ENCODE measurements at places on chromosomes 6 and 20.

- no peak for DNase-seq
Measured at GRCh38 chr20:9068233-9068801, 570 bp upstream of the PLCB4 start.

GRCh38 chr6:53568776-53569616 is 24.1 kb upstream of the GCLC start:
- no peak for DNase-seq

GRCh38 chr6:52016915-52017748 is 70.3 kb downstream of the PKHD1 start:
- no peak for DNase-seq

DNA sequence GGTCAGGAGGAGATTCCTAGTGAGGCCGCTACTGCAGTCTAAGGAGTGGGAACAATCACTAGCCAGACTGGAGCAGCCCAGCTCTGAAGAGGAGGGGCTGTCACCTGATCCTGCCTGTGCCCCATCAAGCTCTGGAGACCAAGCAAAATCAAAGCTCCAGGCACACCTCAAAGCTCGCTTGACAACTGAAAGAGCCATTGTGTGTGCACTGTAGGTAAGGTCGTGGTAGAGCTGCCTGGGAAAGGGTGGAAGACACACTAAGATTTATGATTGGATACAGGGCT is 58.2 kb downstream of the CSE1L start:
- DNase-seq, result no peak

GRCh38 chr6:47200536-47201334 is 109.0 kb downstream of the TNFRSF21 start:
- DNase-seq, result no peak

DNA sequence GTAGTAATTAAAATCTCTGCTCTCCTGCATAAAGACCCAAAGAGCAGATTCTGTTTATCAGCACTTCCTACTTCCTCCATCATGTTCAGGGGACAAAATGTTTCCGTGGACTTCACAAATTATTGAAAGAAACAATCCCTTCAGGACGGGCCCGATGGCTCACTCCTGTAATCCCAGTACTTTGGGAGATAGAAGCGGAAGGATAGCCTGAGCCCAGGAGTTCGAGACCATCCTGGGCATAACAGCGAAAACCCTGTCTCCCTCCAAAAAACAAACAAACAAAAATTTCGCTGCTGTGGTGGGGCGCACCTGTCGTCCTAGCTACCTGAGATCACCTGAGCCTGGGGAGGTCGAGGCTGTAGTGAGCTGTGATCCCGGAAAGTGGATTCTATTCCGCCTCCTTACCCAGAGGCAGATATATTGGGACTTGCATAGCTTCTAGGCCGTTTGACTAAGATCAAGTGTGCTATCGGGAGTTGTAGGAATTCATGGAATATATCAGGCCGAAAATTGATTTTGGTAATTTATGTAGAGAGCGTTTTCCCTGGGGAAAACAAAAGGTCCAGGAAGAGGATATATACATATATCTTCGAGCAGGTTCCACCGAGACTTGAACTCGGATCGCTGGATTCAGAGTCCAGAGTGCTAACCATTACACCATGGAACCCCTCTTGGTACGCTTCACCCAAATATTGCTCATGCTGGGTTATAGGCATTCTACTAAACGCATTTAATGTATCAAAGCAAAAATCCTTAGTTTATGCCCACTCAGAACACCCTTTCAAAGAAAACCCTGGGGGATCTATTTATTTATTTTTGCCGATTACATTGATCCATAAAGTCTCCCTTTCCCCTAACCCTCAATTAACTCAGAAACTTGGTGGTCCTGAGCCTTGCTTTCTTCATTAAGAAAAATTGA is 74.5 kb upstream of the ZNF184 start:
- peak; percentile 20 for DNase-seq

- DNase-seq, result no peak
Measured at GRCh38 chr6:144921206-144921975, 636.3 kb downstream of the UTRN start.

DNA sequence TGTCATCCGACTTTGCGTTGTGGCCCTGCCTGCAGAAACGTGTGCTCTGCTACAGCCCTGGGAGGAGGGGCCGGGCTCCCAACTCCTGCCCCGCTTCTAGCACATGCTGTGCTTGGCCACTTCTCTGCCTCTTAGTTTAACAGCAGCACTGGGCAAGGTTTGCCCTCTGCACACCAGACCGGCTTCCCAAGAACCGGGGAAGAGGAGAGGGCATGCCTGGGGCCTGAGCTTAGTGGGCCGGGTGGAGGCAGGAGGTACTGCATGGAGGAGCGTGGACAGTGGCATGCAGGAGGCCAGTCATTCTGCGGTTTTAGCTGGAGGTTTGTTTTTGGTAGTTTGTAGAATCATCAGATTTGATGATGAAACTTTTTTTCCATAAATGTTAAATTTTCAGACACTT is 45.5 kb downstream of the CEP43 start:
- no peak for DNase-seq

DNA sequence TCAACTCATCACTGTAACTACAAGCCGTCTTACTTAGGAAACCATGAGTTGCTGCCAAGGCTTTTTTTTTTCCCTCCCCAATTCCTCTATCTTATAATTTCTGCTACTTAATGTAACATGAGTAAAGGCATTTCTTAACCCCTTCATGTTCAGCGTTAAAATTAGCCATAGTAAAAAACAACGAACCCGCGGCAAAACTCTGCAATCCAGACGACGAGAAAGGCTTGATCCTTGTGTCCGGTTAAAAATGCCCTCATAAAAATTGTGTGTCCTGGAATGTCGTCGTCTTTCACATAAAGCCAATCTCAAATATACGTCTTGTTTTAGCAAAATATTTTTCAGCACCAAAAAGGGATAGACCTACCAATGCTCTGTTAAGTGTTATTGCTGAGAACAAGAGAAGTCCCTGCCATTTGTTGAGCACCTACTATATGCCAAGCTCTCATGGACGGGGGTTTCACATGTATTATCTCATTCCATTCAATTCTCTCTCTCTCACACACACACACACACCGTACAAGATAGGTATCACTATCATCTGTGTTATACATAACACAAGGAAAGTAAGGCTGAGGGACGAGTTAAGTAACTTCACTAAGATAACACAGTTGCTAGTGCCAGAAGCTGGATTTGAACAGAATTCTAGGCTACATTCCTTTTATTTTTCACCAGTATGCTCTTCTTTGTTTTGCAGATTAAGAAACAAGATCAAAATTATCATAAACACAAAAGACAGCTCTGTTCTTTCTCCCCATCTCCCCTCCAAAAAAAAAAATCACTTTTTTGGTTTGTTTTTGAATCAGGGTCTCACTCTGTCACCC is 683 bp upstream of the ARHGAP18 start:
- no peak for DNase-seq

DNA sequence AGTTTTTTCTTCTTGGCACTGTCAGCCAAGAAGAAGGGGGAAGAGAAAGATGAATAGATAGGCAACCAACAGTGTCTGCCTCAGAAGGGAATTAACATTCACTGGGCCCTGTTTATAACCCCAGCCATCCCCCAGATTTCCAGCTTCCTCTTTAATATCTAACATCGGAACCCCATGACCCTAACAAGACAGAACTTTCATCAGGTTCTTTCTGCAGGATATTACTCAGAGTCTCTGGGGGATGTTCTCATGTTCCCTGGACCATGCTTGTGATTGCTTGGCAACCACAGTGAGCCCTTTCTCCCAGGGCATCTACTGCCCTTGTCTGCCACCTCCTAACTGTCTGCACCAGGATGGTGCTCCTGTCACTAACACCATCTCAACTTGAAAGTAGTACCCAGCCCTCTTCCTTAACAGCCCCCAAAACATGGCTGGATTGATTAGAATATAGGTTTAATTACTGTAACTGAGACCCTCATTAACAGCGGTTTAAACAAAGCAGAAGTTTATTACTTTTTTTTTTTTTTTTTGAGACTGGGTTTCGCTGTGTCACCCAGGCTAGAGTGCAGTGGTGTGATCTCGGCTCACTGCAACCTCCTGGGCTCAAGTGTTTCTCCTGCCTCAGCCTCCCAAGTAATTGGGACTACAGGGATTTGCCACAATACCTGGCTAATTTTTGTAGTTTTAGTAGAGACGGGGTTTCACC is 12.0 kb upstream of the PTPN1 start:
- DNase-seq, result no peak

DNA sequence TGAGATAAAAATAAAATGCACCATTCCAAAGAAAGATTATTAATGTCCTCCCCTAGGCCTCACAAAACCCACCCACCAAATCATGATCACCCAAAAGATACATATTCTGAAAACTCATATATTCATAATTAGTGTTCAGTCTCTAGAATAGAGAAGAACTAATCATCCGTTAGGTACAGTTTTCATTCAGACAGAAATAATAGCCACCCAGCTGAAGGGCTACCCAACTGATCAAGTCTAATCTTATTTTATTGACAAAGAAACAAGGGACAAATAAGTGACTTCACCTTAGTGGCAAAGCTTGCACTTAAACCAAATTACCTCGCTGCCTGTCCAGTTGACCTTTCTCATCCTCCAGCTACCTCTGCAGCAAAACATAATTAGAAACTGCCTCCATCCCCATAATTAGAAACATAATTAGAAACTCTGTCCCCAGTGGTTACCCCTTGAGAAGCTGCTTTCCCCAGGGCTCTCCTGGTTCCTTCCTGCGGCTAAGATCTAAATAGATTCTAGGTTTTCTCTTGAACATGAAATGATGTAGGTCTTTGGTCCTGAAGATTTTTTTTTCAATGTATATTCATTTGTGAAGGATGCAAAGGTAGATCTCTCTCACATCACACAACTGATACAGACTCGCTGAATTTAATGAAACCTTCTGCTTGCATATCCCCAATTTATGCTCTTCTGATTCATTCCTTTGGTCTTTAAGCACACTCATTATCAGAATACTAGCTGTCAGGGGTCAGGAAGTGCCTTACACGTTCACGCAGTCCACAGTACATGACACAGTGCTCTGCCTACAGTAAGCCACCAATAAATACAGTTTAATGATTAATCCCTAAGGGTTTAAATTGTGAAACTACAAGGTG is 46.3 kb downstream of the HBS1L start:
- no peak for DNase-seq

GRCh38 chr6:158816329-158816728 is 2.8 kb downstream of the EZR start:
- no peak for DNase-seq

DNA sequence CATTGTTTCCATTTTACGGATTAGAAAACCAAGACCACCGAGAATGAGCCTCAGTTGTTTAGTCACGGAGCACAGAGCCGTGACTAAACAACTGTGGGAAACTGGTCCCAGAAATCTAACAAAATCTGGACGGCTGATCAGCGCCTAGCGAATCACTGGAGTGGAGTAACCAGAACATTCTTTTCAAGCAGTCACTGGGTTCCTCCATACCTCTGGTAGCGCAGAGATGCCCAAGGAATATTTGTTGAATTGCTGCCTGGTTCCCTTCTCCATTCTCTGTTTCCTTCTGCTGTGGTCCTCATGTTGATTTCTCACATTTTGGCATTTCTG is 62.0 kb downstream of the GPX5 start:
- no peak for DNase-seq

GRCh38 chr6:137307163-137307854 is 88.1 kb upstream of the IFNGR1 start:
- DNase-seq, result no peak

DNA sequence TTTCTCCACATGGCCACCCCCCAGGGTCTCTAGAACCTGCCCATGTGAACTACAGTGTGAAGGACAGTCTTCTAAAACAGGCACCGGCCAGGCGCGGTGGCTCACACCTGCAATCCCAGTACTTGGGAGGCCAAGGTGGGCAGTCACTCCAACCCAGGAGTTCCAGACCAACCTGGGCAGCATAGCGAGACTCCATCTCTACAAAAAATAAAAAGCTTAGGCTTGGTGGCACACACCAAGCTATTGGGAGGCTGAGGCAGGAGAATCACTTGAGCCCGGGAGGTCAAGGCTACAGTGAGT is 13.7 kb downstream of the ACSS1 start:
- no peak for DNase-seq

GRCh38 chr6:136859430-136859829 is 37.0 kb downstream of the PEX7 start:
- DNase-seq, result no peak

- DNase-seq, result no peak
Measured at GRCh38 chr6:167129562-167129961, 6.7 kb downstream of the CCR6 start.

GRCh38 chr20:53738945-53739798 is 145.5 kb upstream of the ZNF217 start:
- no peak for DNase-seq

All from fibroblast of skin of left quadriceps (primary cell).